ENCODE measurements at places on chromosomes 12 and 14.
A peak's percentile ranks its signal among the peaks of the same experiment; 100 is the strongest.

DNA sequence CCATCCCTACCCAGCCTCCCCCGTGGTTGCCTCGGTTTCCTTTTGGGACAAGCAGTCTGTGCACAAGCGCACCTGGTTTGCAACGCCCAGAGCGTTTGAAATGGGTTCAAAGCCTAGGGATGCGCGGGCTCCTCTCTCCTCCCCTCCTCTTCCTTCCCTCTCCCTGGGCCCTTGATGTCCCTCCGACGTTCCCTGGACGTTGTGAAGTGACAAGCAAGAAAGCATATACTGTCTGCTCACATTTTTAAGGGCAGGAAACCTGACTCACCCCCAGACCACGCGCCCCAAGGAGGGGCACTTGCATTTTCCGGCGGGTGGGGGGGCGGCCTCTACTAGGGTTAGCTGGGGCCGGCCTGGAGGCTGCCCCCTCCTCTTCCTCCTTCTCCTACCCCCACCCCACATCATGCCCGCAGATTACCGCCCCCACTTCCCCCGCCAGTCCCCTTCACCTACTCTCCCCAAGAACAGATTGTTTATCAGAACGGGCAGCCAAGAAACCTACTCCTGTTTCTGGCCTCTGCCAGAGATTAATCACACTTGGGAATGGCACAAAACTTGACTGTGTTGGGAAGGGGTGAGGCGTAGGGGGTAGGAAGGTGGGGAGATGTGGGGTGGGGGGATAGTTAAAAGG lies 9.5 kb upstream of the IRF2BPL start:
- peak; percentile 51 for DNase-seq

DNA sequence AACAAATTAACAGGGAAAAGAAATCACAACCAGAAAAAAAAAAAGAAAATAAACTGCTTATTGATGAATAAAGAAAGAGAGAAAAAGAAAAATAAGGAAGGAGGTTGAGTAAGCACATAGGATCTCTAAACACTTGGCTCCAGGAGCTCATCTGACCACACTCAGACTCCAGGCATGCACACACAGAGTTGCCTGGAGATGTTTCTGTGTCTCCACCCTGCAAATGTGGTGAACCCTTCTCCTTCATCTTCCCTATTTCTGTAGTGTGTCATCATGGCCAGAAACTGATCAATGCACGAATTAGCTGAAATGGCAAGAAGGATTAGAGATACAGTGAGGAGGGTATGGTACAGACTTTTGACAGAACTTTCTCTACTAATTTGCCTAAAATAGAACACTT lies 20.2 kb downstream of the OR4N2 start:
- no peak for DNase-seq

GRCh38 chr14:96160913-96161310 lies 43.7 kb upstream of the BDKRB2 start:
- DNase-seq, result no peak

DNA sequence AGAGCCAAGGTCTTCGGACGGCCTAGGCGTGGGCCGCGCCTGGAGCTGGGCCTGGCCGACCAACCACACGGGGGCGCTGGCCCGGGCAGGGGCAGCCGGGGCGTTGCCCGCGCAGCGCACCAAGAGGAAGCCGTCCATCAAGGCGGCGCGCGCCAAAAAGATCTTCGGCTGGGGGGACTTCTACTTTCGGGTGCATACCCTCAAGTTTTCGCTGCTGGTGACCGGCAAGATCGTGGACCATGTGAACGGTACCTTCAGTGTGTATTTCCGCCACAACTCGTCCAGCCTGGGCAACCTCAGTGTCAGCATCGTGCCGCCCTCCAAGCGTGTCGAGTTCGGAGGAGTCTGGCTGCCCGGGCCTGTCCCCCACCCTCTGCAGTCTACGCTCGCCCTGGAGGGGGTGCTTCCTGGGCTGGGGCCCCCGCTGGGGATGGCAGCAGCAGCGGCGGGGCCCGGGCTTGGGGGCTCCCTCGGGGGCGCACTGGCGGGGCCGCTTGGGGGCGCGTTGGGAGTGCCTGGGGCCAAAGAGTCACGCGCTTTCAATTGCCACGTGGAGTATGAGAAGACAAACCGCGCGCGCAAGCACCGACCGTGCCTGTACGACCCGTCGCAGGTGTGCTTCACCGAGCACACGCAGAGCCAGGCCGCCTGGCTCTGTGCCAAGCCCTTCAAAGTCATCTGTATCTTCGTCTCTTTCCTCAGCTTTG lies 4.4 kb upstream of the SHMT2 start:
- peak; percentile 59 for DNase-seq

- DNase-seq, result peak; percentile 65
Measured at GRCh38 chr12:44875954-44876543, at the start of gene NELL2. Gene NELL2, minus strand, starts transcription at chr12:44876315. Its CDS starts 446 bp downstream, at chr12:44875869.

- no peak for DNase-seq
Measured at GRCh38 chr14:105144026-105144665, 24.4 kb downstream of the JAG2 start.

DNA sequence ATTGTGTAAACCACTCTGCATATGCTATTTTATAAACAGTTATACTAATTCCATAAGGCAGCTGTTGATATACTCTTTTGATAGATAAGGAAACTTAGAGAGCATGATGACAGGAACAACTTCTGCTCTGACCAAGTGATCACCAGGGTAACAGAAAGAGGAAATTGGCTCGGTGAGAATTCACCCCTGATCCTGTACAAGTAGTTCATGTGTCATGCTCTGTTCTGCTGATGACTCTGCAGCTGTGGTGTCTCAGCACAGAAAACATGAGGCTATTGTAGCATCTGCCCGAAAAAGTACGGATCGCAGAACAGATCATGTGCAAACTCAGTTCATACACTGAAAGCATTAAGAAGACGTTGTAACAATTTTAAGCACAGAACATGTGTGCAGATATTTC lies 345.0 kb downstream of the LRIG3 start:
- no peak for DNase-seq

Measured in T-helper 9 cell (primary cell).